ENCODE measurements at places on chromosomes 2 and 18.
A peak's percentile ranks its signal among the peaks of the same experiment; 100 is the strongest.

DNA sequence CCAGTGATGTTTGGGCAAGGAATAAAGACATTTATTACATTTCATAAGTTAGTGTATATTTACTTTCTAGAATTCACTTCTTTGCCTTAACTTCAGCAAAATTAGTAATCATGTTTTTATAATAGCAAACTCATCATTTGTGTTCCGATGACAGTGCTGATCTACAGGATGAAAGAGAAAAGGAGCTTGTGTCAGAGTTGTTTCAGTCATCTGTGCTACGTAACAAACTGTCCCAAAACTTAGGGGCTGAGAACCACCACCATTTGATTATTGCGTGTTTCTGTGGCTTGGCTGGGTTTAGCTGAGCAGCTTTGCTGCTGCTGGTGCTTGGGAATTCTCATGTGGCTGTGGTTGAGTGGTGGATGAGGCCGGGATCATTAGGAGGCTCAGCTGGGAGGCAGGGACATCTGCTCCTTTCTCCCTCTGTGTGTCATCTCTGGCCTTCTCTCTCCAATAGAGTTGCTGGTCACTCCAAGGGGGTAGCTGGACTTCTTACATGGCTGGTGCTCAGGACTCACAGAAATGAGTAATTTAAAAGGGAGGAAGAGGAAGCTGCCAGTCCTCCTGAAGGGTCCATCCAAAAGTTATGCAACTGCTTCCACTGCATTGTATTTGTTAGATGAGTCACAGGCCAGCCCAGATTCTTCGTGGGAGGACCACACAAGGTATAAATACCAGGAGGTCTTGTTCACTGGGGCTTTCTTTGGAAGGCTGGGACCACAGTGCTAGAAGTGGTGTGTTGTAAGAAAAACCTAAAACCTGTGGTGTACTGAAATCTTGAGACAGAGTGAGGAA, 43.4 kb upstream of the HAAO start:
- DNase-seq: peak; percentile 81

DNA sequence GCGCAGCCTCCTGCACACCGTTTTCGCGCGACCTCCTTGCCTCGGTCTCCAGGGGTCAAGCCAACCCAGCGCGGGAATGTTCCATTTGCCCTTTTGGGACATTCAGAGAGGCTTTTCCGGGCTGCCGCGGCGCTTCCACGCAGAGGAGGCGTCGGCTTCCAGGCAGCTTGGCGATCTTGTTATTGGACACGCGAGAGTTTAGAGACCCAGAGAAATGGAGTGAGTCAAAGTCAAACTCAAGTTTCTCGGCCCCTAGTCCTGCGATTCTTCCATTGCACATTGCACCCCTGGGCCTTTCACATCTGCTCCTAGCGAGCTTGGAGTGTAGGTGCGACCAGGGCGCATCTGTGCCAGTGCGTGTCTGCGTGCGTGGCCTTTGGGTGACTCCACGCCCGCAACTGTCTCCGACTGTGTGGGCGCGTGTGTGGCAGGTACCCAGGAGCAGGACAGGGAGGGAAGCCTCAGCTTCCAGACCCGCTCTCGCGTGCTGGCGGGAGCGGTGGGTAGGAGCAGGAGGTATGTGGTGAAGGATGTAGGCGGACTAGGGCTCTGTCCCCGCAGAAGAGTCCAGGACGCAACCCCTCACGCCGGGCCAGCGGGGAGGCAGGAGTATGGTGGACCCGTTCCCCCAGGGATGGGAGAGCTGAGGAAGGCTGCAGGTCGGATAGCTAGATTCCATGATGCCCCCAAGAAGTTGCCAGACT, 13.5 kb downstream of the SIX3 start:
- no peak for DNase-seq

- no peak for DNase-seq
Observed at GRCh38 chr2:172040311-172040710, 40.6 kb downstream of the METAP1D start.

GRCh38 chr2:160326786-160327185, 126.7 kb upstream of the ITGB6 start:
- no peak for DNase-seq

- DNase-seq: peak; percentile 77
Observed at GRCh38 chr2:9060819-9061218, 57.3 kb upstream of the MBOAT2 start.

Data from islet precursor cell (in vitro differentiated cells).